ENCODE measurements at places on chromosomes 3 and 15.

GRCh38 chr3:170813266-170813665 lies 56.7 kb downstream of the RPL22L1 start:
- no peak for DNase-seq

GRCh38 chr15:77493324-77493907 lies 72.7 kb downstream of the HMG20A start:
- no peak for DNase-seq

- DNase-seq: no peak
Measured at GRCh38 chr15:59276225-59277178, 69.9 kb downstream of the LDHAL6B start.

DNA sequence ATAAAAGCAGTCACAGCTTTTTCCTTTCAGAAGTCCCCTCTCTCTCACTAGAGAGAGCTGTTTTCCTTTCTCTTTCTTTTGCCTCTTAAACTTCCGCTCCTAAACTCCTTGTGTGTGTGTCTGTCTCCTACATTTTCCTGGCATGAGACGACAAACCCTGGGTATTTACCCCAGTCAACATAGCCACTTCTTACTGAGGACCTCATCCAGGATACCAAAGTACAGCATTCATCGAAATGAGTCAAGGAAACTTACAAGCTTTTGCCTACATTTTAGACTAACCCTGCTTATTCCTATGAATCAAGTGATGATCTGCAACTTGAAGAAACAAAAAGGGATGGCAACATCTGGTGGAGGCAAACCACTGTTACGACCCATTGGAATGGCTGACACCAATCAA lies 16.7 kb downstream of the PATL2 start:
- DNase-seq: no peak

DNA sequence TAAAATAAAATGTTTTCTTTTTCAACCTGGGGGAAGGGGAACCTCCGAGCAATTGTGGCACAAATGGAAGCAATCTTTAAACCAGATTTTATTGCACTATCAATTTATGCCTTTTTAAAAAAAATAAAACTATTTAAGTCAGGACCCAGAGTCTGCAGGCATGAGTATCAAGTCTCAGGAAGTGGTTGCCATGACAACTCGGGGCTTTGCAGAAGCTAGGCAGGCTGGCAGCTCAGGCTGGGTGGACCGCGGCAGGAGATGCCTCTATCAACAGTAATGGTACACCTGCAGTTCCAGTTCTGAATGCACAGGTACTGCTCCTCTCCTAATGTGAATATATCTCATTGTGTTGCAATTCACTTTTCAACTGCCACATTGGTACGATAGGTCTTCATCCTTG lies 447.7 kb downstream of the GABRG3 start:
- DNase-seq: no peak

DNA sequence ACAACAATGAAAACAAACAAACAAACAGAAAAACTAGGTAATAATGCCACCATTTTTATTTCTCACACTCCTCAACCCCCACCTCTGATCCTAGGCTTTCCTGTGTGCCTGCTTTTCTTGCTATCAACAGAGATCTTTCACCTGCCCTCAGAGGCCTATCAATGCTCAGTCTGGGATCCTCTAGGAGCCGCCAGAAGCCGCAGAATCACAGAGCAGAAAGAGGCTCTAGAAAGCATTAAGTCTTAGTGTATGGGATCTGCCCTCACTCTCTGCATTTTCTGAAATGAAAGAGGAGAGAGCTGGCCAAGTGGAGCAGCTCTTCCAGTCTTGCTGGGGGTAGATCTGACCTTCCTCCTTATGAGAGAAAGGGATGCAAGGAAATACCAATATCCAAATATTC lies 306.8 kb downstream of the TUSC7 start:
- no peak for DNase-seq

GRCh38 chr3:18679238-18679637 lies 254.1 kb upstream of the SATB1 start:
- DNase-seq: no peak

DNA sequence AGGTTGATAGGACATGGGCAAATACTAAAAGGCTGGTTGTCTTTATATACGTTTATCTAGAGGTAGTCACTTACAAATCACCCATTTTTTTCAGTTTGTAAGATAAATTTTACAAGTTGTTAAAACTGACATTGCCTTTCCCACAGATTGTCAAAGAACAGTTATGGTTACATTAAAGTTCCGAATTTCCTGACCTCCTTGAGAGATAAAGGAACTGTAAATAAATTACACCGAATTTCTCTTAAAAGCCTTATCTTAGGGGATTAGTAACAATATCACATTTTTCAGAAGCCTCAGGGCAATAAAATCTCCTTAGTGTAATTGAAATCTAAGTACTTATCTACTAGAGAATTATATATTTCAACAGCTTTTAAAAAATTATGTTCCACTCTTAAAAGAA lies 49.5 kb downstream of the ZPLD1 start:
- no peak for DNase-seq

DNA sequence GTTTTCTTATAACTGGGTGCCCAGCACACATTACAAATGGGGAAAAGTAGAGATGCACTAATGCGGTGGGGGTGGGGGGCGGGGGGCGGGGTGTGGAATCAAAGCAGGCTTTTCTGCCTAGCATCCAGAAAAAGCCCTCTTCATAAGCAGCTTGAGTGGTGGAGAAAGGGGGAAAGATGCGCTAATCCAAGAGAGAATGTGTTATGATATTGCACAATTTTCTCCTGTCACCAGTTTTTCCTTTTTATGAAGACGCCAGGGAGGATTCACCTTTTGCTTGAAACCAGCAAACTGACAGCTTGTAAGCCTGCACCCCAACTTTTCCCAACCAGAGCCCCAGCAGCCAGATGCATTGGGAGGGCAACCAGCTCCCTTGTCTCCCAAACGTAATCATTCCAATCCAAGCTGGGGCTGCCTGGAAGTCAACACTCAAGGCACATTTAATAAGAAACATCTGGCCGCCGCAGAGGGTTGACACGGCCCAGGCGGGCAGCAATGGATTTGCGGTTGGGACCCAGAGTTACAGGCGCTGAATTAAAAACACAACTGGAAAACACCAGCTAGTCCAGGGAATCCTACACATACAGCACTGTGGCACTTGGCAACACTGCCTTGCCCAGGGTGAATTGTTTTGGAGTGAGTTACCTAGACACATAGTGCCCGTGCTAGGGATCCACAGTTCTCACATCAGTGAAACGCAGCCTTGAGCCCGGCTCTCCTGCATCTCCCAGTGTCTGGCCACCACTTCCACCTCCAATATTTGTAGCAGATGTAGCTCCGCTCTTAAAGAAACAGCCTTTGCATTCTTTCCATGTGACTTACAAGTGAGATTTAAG lies 218.5 kb upstream of the PRICKLE2 start:
- no peak for DNase-seq

DNA sequence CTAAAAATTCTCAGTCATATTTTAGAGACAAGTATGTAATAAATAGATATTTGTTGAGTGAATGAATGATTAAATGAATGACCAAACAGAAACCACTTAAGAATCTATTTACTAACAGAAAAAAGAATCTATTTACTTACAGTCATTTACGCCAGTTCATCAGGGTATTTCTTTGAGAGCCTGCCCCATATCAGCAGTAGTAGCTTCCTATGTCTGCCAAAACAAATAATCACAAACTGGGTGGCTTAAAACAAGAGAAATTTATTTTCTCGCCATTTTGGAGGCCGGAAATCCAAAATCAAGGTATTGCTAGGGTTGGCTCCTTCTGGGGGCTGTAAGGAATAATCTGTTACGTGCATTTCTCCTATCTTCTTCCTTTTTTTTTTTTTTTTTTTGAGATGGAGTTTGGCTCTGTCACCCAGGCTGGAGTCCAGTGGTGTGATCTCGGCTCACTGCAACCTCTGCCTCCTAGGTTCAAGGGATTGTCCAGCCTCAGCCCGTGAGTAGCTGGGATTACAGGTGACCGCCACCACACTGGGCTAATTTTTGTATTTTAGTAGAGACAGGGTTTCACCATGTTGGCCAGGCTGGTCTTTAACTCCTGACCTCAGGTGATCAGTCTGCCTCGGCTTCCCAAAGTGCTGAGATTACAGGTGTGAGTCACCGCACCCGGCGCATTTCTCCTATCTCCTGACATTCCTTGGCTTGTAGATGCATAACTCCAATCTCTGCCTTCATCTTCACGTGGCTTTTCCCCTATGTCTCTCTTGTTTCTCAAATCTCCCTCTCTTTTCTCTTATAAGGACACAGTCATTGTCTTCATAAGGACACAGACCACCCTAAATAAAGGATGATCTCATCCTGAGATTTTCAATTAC lies 65.2 kb upstream of the SPPL2A start:
- no peak for DNase-seq

- DNase-seq: no peak
Measured at GRCh38 chr3:15958692-15959433, 161.1 kb upstream of the ANKRD28 start.

DNA sequence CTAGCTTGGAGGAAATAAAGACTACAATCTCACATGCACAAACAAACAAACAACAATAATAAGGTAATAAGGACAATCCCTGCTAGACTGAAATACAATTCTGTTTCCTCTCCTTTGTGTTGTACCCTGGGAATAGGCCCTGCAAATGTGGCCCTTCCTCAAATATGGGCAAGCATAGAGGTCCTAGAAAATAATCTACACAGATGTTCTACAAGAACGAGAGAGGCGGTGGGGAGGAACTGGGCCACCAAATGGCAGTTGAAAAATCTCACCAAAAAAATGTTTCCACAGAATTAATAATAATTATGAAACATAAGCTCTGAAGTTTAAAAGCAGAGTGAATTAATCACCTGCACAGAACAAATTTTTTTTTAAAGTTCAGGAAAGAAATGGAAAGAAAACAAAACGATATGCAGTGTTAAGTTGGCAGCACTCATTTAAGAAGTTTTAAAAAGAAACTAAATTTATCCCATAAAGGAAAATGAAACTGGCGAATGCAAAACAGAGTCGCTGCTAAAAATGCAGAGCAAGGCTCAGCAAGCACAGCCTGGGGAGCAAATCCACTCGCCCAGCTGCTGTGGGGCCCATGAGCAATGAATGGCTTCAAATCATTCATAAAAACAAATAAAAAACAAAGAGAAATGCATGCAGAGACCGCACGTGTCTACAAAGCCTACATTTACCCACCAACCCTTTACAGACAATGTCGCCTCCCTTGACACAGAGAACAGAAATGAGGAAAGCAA lies 475.4 kb downstream of the OCA2 start:
- no peak for DNase-seq
